Glutamatergic neuron (in vitro differentiated cells): ENCODE measurements at places on chromosomes 13 and 19.

GRCh38 chr13:49858178-49858856 lies 65.8 kb upstream of the KPNA3 start:
- DNase-seq = no peak

- DNase-seq = no peak
Measured at GRCh38 chr19:16026131-16026530, 50.2 kb upstream of the TPM4 start.

- no peak for DNase-seq
Measured at GRCh38 chr13:110200276-110200870, 106.6 kb downstream of the COL4A1 start.

- no peak for DNase-seq
Measured at GRCh38 chr13:74253161-74253560, 119.0 kb upstream of the KLF12 start.

GRCh38 chr13:100521851-100522617 lies 66.6 kb downstream of the GGACT start:
- DNase-seq = no peak

DNA sequence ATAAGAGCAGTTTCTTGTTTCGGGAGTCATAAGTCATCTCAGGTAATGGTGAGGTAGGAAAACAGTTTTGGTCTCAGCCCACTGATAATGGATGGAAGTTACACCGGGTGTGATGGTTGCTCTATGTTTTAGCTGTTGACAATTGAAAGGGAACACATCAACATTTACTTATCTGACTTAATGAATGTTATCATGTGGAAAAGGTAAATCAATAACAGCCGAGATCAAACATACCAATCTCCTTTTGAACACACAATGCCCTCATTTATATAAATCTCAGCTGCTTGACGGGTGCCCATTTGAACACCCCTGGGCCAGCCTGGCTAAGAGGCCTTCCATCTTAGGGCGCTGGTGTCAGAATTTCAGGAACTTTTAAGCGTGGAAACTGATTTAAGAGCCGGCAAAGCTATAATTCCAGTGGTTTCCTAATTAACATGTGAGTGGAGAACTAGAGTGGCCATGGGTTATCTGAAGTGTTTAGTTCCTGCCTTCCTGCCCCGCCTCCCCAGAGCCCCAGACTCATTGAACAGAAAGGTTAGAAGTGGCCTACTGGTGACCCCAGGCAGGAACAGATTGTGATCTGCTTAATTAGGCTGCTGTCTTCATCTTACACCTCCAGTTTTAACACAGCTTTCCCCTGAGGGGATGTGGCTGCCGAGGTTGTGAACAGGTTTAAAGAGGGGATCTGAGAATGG lies 572.7 kb downstream of the FGF9 start:
- no peak for DNase-seq

DNA sequence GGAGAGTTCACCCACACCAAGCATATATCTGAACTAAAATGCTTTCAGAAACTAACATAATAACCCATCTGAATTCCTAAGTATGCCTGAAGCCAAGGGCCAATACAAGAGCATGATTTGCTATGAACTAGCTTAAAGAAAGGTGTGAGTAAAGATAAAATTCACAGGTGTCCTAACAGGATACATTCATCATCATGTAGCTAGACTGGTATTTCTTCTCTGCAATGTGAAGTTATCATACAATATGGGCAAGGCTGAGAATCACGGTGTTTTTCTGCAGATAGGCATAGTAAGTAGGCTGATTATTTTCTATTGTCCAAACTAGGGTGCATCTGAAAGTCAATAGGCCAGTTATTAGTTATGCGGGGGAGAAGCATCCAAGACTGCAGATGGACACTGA lies 63.1 kb downstream of the STK24 start:
- DNase-seq = no peak

- no peak for DNase-seq
Measured at GRCh38 chr13:25132751-25133390, 36.9 kb downstream of the PABPC3 start.

DNA sequence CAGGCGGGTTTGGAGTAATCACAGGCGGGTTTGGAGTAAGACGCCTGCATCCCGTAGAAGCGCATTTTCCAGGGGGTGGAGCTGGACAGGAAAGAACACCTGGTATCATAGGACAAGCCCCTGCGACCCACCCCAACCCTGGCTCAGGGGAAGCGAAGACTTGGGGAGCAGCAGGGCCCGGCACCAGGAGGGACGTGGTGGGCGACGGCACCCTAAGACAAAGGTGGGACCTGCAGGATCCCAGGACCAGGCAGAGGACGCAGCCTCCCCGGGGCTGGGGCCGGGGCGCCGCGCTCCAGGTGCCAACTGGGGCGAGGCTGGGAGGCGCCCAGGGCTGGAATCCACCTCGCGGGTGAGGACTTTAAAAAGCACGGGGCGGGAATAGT lies 520 bp downstream of the ZNF600 start:
- DNase-seq = peak; percentile 20

DNA sequence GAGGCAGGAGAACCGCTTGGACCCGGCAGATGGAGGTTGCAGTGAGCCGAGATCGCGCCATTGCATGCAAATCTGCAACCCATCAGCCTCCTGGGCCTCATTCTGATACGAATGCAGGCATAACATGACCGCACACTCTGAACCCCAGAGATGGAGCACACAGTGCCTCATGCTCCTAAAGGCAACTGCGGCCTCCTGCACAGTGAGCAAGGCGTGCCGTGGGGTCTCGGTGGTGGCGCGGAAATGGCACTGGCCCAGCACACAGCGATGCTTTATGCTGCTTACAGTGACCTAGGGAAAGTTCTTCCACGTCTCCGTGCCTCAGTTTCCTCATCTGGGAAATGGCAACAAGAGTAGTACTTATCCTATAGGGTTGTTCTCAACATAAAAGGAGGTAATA lies 2.0 kb upstream of the C19orf12 start:
- DNase-seq = no peak

- no peak for DNase-seq
Measured at GRCh38 chr19:7942981-7943443, 454 bp downstream of the TIMM44 start.

DNA sequence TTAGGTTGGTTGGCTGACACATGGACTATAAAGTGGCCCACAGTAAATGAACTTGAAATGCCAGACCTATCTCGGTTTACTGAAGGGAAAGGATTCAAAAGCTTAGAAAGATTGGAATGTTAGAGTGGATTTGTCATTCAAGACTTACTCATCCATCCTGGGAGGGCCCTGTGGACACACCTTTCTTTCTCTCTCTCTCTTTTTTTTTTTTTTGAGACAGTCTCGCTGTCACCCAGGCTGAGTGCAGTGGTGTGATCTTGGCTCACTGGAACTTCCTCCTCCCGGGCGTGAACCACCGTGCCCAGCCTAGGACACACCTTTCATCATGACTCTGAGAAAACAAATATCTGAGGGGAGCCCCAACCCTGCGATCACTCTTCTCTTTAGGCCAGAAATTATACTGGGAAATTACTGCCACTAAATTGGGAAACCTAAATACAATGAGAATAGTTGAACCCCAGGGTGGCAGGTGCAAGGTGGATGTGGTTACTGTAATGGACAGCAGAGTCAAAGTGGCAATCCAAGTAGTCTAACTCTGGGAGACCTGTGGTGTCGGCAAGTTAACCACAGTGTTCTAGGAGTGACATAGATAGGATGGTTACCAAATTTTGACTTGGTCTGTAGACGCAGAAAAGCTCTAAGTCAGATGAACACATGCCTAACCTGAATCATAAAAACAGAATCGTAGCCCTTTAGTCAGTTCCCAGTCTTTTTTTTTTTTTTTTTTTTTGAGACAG lies 47.1 kb upstream of the ZMYM5 start:
- no peak for DNase-seq

DNA sequence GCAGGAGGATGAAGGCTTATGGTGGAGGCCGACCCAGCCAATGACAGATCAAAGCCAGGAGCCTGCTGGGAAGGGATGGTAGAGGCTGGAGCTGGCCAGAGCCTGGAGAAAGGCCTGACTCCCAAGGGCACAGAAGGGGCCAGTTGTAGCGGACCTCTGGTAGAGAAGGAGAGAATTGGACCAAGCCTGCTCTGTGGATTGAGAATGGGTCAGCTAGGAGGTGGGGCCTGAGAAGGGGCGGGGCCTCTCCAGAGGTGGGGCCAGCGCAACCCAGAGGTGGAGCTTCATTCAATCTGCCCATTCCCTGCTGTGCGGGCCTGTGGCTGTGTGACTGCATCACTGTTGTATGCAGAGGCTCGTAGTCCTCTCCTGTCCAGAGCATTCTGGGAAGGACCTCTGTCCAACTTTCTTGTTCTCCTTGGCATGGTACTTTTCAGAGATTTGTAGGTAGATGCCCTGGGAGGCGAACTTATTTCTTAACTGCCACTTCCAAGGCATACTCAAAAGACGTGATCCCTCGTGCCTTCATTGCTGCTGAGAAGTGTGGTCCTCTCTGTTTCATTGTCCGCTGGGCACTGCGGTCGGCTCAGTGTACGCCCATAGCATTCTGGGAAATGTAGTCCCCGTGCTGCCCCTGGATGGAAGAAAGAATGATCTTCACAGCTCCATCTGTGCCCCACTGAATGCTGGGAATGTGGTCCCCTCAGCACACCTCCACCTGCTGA lies 6.7 kb downstream of the GRIN2D start:
- peak; percentile 67 for DNase-seq

DNA sequence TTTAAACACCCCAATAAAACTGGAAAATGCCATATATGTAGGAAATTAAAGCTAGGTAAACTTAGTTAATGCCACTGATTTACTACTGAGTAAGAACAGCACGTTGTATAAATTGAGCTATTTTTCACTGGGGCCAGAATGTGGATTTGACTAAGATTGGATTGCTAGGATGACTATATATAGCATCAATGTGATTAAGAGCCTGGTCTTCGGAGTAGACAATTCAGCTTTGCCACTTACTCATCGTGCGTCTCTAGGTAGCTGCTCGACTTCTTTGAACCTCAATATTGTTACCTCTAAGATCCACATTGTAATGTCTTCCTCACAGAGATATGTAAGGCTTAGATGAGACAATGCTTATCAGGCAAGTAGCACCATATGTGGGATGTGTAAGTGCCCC lies 462.5 kb downstream of the KLF12 start:
- no peak for DNase-seq

DNA sequence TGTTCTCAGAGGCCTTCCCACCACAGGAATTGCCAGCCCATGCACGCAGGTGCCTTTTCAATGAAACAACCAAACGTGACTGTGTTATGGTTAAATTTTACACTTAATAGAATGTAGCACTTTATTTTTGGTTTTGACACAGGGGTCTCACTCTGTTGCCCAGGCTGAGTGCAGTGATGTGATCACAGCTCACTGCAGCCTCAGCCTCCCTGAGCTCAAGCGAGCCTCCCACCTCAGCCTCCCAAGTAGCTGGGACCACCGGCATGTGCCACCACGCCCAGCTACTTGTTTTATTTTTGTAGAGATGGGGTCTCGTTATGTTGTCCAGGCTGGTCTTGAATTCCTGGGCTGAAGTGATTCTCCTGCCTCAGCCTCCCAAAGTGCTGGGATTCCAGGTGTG lies 7.2 kb downstream of the ATP8B3 start:
- DNase-seq = no peak

DNA sequence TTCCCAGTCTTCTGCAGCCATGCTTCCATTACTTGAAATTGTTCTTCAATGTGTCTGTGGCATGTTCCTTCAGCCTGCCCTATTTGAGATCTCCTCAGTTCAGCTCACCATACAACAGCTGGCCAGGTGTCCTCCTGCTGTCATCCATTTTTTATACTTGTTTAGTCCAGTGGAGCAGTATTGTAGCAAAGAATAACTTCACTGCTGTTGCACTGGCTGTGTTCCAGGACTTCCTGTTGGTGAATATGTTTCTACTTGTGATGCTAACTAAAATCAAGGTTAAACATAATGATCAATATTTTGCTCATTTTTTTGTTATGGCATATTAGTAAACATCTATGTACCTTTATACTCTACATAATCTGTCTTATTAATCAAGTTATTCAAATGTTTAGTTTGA lies 1394.1 kb downstream of the PCDH9 start:
- no peak for DNase-seq

GRCh38 chr13:94286581-94286980 lies 192.9 kb downstream of the DCT start:
- no peak for DNase-seq

- DNase-seq = no peak
Measured at GRCh38 chr13:33610438-33611120, 207.4 kb upstream of the RFC3 start.

GRCh38 chr13:112489199-112489598 lies 98.8 kb downstream of the TUBGCP3 start:
- no peak for DNase-seq

- DNase-seq = no peak
Measured at GRCh38 chr13:84400706-84401105, 518.4 kb upstream of the SLITRK1 start.

DNA sequence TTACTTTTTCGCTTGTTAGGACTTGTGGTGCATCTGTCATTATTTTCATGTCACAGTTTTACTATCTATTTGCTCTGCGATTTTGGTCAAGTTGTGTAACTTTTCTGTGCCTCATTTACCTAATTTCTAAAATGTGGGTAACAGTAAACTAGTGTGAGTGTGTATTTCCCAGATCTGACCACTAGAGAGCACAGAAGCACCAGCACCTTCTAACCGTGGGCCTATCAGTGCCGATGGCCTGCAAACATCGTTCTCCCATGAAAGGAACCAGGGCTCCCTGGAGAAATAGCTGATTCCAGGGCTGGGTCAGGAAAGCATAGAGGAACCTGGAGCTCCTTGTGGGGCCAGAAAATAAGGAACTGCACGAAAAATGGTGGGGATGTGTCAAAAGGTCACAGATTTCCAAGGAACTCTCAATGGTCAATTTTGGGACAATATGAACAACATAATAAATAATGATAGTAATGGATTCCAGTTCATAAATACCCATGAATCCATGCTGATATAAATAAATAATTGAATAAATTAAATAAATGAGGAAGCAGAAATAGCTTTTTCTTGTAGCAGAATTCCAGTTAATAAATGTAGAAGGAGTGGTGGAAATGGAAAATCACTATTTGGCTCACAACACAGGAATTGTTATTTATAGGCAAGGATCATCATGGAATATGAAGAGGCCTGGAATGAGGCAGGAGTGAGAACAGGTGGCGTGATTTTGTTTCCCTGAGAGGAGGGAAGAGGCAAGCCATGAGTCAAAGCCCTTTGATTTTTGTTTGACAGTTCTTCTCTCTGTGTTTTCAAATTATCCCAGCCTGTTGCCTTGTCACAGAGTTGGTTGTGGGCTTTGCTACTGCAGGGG lies 31.1 kb downstream of the CEACAM8 start:
- DNase-seq = peak; percentile 48

DNA sequence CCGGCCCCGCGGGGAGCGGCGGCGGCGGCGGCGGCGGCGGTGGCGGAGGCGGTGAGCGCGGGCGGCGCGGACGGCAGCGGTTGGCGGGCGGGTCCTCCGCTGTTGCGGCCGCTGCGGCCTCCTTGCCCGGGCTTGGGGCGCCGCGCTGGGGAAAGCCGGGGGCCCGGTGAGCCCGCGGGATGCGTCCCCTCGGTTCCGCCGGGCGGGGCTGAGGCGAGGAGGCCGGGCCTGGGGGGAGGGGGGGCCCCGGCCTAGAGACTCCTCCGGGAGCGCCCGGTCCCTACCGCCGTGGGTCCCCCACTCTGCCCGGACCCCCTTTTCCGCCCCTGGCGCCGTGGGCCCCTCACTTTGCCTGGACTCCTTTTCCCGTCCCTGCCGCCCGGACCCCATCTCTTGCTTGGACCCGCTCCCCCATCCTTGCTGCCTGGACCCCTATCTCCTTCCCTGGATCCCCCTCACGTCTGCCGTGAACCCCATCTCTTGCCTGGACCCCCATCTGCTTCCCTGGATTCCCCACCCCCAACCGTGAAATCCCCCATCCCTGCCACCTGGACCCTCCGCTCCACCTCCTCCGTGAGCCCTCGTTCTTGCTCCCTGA lies 28.6 kb upstream of the NDUFS7 start:
- DNase-seq = no peak
